ENCODE measurements at places on chromosomes 4 and X.

DNA sequence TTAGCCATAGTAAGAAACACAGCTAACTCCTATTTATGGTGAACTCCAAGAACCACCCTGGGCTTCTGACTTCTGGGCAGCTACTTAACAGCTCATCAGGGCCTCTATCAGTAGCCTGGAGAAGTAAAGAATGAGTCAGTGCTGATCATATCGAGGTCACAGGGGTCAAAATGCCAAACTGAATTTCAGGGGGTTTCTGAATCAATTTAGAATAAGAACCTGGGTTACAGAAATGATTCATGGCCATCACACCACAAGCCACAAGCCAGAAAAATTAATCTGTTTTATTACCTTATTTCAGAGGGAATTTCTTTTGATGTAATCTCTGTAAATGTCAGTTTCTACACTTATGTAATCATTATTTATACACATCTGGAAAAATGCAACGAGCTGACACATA lies 64.4 kb downstream of the CHST7 start:
- no peak for DNase-seq

DNA sequence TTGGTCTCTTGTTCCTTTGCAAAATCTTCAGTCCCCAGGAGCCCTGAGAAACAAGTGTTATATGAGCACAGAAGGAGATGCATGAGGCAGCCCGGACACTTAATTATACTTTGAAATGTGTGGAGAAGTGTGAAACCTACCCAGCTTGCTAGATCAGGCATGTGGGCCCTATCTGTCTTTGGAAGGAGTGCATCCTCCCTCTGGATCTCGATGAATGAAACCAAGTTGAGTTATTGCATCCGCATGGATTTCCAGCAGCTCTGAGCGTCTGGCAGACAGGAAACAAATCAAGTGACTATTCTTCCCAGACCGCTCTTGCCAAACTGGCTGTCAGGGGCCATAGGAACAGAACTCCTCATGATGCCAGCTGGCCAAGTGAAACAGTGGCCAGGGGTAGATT lies 19.6 kb upstream of the SOWAHD start:
- no peak for DNase-seq

- DNase-seq = peak; percentile 33
Measured at GRCh38 chr4:163544407-163545038, 50.0 kb downstream of the TMA16 start.

DNA sequence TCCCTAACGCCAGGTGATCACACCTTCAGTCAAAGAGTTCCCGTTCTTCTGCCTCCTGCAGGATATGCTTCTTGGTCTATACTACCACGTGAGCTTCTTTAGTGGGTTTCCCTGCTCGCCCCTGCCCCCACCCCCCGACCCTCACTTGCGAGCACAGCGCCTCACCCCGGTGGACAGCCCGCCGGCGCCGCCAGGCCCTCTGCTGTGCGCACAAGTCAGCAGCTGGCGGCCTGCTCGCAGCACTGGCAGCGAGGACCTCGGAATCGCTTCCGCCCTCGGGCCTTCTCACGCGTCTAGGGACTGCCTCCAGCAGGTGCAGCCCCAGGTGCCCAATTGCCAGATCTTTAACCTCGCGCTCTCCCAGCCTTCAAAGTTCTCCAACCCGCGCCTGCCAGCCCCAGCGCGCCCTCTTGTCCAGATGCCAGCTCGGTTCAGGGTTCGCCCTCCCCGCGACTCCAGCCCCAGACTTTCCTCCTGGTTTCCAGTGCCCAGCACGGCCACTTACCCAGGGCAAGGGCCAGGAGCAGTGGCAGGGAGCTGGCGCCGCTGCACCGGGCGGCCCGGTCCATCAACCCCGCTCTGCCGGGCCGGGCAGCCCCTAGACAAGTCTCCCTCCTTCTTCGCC lies 454 bp downstream of the BTC start:
- DNase-seq = no peak

DNA sequence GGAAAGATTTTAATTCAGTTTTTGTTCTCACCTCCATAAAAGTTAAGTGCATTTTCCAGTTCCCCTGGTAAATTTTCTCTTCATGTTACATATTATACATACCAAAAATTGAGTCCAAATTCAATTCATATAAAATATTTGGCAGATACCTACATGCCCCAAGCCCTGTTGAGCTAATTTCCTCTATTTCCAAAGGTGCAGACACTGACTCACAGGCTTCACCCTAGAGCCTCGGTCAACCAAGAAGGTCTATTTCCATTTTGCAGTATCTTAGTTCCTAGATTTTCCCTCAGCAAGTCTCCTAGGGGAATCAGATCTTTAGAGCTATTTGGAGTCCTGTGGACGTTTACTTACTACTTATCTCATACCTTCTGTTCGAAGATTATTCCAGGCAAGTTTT lies 174.4 kb downstream of the TSPAN5 start:
- no peak for DNase-seq

DNA sequence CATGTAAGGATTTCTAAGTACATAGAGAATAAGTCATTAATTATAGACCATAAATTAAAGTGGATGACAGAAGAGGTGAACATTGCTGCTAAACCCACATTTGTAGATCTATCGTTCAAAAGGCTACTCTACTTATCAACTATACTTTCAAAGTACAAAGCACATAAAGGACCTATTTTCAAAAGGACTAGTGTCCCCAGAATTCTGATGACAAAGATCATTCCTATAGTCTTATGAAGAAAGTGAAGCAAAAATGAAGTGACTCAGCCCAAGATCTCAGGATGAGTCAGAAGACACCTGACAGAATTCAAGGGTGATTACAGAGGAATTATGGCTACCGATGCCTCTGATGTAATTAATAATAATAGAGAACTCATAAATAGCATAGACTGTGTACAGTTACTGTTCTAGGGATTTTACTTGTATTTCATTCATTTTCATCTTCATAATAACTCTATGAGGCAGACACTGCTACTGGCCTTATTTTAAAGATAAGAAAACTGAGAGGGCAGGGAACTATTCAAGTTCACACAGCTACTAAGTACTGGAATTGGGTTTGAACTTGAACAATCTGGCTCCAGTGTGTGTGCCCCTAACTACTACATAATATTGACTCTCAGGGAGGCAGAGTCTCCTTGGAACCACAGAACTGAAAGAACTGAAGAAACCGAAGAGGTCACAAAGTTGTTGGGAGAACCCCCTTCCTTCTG lies 17.1 kb downstream of the USP46 start:
- no peak for DNase-seq

GRCh38 chrX:16739574-16739973 lies 20.2 kb downstream of the SYAP1 start:
- no peak for DNase-seq

- DNase-seq = no peak
Measured at GRCh38 chr4:152028131-152028530, 267.3 kb upstream of the GATB start.

DNA sequence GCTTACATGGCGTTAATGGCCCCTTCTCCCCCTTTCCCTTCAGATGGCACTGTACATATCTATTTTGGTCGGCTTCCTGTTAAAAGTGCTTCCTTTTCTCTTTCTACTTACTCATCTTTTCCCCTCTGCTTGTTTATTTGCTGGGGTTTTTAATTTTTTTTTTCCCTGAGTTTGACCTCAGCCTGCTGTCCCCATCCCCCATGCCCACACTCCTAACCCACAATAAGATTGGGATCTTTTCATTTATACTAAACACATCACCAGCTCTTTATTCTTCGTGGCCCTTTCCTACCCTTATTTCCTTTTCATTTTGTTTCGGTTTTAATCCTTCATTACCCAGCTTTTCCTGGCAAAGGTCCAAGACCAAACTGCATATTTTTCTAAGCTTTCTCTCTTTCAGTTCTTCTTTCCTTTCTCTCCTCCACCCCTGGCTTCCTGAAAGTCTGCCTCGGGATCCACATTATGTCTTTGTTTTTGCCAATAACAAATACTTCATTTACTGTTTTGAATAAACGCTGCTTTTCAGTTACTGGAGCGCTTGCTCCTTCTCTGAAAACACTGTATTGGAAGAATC lies 152.0 kb upstream of the USP9X start:
- DNase-seq = no peak

- no peak for DNase-seq
Measured at GRCh38 chrX:39050427-39050826, 249.2 kb downstream of the MID1IP1 start.

- no peak for DNase-seq
Measured at GRCh38 chr4:118803253-118803652, 32.7 kb downstream of the SEC24D start.

DNA sequence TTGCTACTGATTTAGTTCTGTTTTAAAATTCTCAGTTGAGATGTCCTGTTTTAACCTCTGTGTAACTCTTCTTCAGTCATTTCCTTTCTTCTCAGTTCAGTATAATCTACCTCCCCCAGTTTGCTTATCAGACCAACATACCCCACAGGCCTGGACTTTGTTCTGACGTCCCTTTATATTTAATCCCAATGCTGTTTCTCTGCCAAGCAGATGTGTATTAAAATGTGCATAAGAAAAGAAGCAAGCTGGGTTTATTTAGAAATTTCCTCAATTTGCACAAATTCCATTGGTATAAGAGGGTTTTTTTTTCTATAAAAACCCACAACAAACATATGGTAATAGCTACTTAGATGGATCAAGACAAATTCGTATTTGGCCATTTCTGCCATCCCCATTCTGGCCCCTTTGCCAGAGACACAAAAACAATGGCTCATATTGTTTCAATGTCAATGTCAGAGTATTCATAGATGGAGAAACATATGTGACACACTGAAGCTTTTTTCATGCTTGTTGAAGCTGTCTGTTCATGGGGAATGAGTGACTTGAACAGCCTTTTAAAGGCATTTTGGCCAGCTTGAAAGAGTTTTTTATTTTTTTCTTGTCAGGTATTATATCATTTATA lies 24.5 kb downstream of the HCCS start:
- no peak for DNase-seq

GRCh38 chr4:98289375-98289774 lies 28.2 kb downstream of the RAP1GDS1 start:
- DNase-seq = no peak

DNA sequence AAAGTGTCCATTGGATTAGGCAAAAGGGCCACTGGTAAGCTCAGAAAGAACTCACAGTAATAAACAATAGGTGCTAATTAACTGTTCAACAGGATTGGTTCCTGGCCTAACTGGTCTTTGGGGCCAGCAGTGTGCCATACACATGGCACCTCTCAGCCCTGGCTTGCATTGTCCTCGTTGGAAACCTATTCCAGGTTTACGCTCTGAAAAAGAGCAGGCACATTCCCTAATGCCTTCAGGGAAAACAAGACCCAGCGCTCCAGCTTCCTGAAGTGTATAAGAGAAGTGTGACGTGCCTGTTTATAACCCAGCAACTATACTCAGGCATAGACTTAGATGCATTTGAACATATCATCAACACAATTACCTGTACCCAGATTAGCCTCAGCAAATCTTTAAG lies 51.9 kb upstream of the RBM47 start:
- DNase-seq = no peak

- no peak for DNase-seq
Measured at GRCh38 chr4:40559585-40560465, 69.8 kb downstream of the RBM47 start.

- no peak for DNase-seq
Measured at GRCh38 chr4:123317211-123317610, 79.4 kb upstream of the SPRY1 start.

- no peak for DNase-seq
Measured at GRCh38 chr4:54395013-54395527, 166.0 kb downstream of the PDGFRA start.

- no peak for DNase-seq
Measured at GRCh38 chrX:150621652-150622051, 53.2 kb downstream of the MTM1 start.

DNA sequence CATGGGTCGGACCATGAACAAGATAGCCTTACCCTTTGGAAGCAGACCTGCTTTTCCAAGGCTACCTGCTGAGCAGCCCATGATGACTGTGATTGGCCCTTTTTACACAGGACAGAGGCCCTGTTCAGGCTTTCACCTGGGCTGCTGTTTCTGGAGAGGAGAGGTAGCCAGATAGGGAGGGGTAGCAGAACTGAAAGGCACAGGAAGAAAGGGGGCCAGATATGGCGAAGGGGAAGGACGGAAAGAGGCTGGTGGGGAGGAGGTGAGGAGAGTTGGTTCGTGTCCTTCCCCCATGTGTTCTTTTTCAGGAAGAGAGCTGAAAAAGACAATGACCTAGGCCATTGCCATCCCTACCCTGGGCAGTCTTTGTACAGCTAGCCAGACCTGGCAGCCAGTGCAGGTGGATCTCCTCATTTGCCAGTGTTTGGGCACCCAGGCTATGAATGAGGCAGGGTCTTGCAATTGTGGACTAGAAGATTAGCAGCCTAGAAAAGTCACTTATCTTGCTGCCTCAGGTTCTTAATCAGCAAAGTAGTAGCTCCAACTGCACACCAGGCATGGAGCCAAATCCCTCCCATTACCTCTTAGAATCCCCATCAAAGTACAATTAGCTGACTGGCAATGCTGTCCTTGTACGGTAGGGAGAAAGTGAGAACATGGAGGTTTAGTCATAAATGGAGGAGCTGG lies 139.6 kb downstream of the AMMECR1 start:
- DNase-seq = no peak
